Activated naive CD4-positive, alpha-beta T cell treated with Interleukin-2 at 50 U/mL for 16 hours (primary cell): ENCODE measurements at places on chromosomes 4 and X.
A peak's percentile ranks its signal among the peaks of the same experiment; 100 is the strongest.

DNA sequence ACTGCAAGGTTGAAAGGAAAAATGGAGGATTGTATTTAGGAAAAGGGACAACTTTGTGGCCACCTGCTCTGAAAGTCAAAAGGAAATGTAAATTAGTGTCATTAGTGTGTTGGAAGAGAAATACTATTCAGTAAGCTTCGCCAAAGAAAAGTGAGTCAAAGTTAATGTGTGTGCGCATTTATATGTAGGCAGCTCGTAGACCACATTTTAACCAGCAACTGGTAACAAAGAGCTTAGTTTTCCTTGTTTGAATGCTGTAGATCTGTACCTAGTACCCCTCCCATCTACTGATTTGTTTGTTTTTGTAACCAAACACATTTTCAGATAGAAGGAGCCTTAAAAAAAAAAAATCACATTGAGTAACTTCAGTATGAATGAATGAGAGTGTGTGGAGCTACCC is 69.3 kb downstream of the GPAT3 start:
- DNase-seq: no peak

- no peak for DNase-seq
Observed at GRCh38 chr4:140326395-140326993, 47.0 kb upstream of the SCOC start.

DNA sequence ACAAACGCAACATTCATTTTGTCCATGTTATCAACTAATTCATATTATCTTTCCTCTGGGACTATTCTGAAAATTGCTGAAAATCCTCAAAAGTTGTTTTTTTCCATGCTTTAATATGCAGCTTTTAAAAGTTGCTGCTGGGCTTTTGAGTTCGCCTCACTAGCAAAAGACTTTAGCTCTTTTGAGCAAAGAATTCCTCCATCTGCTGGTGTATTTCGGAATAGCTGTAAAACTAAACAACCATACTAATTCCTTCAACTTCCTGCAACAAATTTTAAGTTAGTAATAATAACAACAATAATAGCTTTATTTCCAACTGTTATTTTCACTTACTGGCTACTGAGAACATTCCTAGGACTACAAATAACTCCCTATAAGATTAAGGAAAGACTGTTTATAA is 124.5 kb upstream of the PLAC1 start:
- no peak for DNase-seq

DNA sequence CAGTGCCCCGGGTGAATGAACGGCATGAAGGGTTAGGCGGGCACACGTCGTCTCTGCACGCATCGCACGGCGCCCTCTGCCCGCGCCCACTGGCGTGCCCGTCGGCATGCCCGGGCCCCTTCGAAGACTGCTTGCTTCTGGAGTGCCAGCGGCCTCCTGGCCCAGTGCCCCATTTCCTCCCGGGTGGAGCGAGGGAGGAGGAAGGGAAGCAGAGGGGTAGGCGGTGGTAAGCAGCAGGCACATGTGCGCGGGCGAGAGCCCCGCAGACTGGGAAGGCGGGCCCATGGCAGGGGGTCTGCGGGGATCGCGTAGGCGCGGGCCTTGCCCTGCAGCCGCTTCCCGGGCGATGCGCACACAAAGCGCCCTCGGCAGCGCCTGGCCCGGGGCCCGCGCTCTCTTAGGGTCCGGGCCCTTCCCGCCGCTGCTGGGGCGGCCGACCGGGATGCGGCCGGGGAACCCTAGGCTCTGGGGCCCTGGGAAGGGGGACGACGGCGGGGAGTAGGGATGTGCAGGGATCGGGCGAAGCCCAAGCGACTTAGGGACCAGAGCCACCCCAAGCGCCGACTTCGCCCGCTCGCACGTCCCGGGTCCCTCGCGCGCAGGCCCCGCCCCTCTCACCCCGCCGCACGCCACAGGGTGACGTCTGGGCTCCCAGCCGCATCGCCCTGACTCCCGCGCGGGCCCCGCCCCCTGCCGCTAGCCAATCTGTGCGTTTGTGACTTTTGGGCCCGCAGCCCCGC is 866 bp upstream of the EMD start:
- DNase-seq: peak; percentile 36

DNA sequence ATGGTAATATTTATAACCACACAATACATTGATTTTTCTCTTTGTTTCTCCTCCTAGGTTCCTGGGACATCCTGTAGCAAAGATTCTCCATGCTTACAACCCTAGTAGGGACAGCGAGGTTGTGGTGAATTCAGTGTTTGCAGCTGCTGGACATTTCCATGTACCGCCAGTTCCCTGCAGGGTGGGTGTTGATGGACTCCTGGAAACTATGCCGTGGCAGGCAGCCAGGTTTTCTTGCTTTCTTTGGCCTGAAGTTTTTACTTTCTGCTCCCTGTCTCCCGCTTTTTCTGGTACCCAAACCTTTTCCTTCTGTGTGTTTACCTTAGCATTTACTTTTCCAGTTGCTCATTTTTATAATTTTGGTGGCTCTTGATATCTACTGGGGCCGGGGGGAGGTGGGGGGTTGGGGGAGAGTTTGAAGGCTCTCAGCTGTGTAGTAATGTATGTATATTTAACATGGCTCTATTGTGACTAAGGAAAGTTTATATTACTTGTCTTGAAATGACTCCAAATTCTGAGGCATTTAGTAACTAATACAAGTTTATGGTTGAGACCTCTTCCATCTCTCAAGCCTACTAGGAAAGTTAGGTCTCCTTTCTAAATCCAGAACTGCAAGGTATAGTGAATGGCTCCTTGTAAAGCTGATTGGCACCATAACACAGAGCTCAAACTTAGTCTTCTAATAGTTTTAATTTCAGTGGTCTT is 89.7 kb downstream of the TMEM131L start:
- no peak for DNase-seq

DNA sequence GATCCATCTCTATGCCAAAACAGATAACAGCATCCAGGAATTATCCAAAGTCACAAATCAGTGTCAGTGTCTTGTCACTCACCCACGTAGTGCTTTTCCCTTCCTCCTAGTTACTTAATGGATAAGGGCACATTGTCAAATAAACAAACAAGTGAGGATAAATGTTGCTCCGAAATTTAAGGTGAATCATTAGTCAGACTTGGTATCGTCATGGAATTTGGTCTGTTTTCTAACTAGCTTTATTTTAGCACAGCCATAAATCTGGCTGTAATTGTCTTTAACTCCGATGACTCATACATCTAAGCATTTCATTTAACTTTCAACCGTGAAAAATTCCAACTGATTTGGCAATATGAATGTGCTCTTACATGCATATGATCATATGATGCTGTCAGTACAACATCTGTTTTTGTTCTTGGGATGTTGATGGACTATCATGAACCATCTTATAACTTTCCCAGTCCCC is 83.3 kb downstream of the SNCA start:
- no peak for DNase-seq
